ENCODE measurements at places on chromosomes 13 and 19. TPM values are rescaled to one million over a fixed set of nuclear protein-coding genes. Genes with fewer than 3 reads are reported as not detected.

DPF1 gene
- polyA plus RNA-seq: 3.7 TPM

TBXA2R gene
- polyA plus RNA-seq: 1.7 TPM

ZNF579 gene
- 12.0 TPM for polyA plus RNA-seq

MEGF8 gene
- polyA plus RNA-seq: 30.3 TPM

INSR gene
- polyA plus RNA-seq: 15.8 TPM

PSPN gene
- polyA plus RNA-seq: 1.1 TPM

GRCh38 chr19:43798546-43799409, 3.5 kb downstream of the LYPD5 start:
- DNase-seq: no peak

- DNase-seq: no peak
Observed at GRCh38 chr19:42272535-42272897, 3.5 kb downstream of the CIC start.

GRCh38 chr19:52660981-52661380, 22.8 kb upstream of the ZNF83 start:
- no peak for DNase-seq

DNA sequence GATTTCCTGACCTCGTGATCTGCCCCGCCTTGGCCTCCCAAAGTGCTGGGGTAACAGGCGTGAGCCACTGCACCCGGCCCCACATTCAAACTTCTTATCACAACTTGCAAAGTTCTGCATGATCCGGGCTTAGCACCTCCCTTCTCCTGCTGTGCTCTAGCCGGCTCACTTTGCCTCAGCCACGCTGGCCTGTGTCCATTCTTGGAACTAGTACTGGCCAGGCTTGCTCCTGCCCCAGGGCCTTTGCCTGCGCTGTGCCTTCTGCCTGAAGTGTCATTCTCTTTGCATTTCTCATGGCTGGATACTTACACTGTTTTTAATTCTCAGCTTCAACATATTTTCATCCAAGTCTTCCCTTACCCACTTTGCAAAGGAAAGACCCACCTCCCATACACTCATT, 29.9 kb downstream of the CACNG6 start:
- no peak for DNase-seq

GRCh38 chr13:31827707-31828106, 88.4 kb downstream of the RXFP2 start:
- no peak for DNase-seq

DNA sequence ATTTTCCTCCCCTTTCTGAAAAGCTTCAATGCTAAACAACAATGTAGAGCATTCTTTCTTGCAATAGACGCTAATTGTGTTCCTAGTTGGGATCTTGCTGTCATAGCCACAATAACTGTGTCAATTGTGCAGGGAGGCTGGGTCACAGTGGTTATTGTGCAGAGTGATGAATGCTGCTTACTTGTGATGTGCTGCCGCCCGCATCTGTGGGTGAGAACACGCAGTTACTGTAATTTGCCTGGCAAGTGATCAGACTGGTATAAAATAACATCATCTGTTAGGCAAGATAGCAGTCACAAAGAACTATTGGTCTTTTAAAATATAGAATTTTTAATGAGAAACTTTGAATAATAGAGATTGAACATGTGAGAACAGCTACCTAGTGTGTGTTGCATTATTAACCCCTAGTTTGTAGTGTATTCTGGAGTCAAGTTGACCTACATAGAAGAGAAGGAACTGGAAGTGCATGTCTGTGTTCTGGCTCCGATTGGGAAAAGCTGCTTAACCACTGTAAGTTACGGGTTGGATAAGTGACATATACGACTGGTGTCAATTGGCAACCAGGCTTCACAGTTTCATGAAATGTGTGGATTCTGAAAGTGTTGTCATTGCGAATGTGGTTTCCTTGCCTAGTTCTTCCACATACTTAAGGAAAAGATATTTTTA, 43.6 kb downstream of the SLAIN1 start:
- no peak for DNase-seq

DNA sequence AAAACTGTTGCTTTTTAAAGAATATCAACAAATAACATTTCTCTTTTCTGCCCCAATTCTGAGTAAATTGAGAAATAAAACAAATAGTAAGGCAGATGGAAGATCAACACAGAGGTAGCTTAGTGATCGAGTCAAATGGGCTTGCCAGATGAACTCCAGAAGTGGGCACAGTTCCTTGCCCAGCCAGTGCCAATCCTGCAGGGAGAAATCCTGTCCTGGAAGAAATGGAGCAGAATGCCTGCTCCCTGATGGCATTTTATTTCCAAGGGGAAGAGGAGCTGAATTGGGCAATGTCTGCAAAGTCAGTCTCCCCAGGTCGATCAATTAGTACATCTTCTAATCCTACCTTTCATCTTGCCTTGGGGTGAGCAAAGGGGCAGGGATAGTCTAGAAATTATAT, 225.3 kb downstream of the NHLRC3 start:
- no peak for DNase-seq

GRCh38 chr13:45931211-45931610, 79.7 kb upstream of the SIAH3 start:
- DNase-seq: no peak

GRCh38 chr13:59504407-59504806, 659.3 kb downstream of the DIAPH3 start:
- no peak for DNase-seq

DNA sequence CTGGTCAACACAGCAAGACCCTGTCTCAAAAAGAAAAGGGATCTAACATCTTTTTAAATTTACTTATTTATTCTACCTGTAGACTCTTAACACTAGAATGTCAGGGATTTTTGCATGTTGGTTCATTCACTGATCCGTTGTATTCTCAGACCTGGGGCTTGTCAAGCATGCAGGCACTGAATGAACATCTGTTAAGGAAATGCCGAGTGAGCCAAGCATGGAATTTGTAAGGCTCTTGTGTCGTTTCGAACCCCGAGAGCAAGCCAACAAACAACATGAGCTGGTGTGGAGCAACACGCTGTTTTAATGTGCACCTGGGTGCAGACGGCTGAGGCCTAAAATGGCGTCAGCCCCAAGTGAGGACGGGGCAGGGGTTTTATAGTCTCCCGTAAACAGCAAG, 10.0 kb upstream of the OR1M1 start:
- DNase-seq: no peak

- DNase-seq: no peak
Observed at GRCh38 chr19:2261438-2262172, 5.4 kb upstream of the JSRP1 start.

- DNase-seq: no peak
Observed at GRCh38 chr19:51695088-51695487, 2.0 kb downstream of the SPACA6 start.

Measured in forelimb muscle (tissue), 1 donor.